ENCODE measurements at places on chromosomes 13 and 19.

- peak; percentile 69 for DNase-seq
Measured at GRCh38 chr19:46944918-46945628, 74.6 kb upstream of the NPAS1 start.

DNA sequence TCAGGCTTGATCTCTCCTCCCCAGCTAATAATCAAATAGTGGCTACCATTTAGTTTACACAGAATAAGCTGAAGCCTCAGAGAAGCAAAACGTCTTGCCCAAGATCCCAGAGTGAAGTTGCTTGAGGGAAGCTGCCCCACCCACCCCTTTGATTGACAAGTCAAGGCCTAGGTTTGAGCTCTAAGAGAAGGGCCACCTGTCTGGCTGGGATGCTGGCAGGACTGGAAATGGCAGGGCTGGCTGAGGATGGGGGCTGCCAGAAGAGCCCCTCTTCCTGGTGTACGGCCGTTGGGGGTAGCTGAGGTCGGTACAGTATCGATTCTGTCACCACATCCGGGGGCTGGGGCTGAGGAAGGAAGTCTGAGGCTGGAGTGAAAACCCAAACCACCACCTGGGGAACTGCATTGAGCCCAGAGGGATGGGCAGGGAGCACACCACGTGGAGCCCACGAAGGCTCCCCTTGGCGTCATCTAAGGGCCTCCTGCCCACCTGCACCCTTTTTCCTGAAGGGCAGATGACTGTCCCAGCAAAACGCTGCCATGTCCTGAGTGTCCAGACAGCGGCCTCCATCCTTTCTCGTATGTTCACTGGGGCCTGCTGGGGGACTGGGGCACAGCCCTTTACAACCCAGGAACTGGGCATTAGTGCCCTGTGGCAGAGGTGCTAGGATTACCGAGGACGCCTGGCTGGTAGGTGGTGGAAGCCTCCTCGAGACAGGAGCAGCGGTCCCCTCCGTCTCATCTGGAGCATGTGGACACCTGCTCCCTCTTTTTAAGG, 1.4 kb upstream of the PRKD2 start:
- DNase-seq = no peak

- DNase-seq = peak; percentile 96
Measured at GRCh38 chr19:50003810-50004419, 21.3 kb downstream of the VRK3 start.

GRCh38 chr13:95530178-95530577, 22.3 kb upstream of the CLDN10 start:
- DNase-seq = peak; percentile 11

DNA sequence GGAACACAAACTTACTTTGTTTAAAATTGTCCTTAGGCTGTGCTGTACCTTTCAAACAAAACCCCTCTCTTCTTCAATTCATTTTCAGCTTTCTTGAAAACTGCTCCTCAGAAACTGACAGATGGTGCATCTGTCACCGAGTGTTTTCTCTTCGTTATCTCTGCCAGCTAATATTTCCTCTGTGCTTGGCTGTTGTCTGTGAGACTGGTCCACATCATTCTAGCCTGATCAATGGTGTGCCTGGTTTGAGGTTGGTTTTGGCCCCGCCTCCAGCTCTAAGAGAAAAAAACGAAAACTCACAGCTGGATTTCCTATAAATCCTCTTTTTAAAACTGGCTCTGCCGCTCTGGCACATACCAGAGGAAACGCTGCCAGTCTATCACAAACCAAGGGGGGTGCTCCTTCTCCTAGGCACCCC, 79.7 kb downstream of the STARD13 start:
- DNase-seq = peak; percentile 46

GRCh38 chr13:110907951-110908898, 6.6 kb downstream of the ANKRD10 start:
- DNase-seq = peak; percentile 26

DNA sequence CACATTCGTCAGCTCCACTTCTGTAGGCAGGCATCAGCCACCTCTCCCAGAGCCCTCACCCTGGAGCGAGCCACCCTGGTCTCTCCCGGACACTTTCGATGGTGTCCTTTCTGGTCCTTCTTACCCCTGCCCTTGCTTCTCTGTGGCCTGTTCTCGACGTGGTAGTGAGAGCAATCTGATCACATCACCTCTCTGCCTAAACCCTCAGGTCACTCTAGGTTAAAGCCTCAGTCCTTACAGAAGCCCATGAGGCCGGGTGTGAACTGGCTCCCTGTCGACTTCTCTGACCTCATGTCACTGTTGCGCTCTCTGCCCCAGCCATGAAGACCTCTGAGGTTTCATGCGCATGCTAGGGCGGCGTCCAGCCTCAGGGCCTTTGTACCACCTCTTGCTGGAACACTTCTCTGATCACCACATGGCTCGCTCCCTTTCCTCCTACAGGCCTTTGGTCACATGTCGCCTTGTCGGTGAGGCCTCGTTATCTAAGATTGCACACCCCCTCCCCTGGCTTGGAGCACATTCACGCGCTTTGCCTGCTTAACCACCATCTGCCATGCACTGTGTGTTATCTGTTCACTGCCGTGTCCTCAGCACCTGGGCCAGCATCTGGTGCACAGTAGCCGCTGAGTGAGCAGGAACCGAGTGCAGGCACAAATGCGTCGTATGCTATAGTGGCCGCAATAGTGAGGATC, 101.5 kb downstream of the DPF1 start:
- no peak for DNase-seq

- DNase-seq = no peak
Measured at GRCh38 chr13:49779721-49780120, 12.8 kb downstream of the KPNA3 start.

DNA sequence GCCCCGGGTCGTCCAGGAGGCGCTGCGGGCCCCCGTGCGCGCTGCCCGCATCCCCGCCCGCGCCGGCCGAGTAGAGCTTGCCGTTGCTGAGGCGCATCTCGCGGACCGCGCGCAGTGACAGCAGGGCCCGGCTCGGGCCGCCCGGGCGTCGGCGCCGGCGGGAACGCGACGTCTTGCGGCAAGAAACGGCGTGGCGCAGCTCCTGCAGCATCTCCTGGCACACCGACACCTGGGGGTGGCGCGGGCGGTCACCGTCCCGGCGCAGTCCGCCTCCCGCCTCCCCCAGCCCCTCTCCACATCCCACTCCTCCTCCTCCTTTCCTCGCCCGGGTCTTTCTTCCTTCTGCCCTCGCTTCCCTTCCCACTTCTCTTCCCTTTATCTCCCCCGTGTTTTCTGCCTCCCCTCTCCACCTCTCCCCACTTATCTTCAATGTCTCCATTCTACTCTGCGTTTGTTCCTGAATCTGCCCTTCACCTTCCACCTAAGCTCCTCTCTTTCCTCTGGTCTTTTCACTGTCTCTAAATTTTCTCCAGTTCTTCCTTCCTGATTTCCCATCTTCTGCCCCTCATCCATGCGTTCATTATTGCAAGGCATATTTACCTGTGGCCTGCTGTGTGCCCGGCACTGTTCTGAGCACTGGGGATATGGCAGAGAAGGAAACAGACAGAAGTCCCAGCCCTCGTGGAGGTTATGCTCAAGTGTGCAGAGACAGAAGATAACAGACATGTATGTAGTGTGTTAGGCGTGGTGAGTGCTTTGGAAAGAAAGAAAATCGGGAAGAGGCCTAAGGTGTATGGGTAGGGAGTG, 5.2 kb upstream of the ATP1A3 start:
- no peak for DNase-seq

DNA sequence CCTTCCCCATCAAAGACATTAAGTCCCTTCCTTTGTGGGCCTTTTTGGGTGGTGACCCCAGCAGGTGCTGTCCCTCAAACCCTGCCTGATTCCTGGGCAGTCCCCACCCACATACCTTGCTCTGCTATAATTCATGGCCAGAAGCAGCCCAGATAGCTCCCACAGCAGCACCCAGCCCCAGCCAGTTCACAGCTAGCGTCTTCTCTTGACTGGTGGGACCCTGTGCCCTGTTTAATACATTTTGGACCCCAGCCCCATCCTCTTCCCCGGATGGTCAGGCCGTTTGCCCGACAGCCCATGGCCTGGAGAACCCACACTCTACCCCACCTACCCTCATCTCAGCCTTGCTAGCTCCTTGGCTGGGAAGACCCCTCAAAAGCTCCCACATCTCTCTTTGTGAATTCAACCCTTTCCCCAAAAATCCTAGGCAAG, 2.1 kb downstream of the CCDC106 start:
- DNase-seq = no peak

GRCh38 chr13:92804346-92804745, 422.3 kb upstream of the GPC6 start:
- DNase-seq = peak; percentile 76

DNA sequence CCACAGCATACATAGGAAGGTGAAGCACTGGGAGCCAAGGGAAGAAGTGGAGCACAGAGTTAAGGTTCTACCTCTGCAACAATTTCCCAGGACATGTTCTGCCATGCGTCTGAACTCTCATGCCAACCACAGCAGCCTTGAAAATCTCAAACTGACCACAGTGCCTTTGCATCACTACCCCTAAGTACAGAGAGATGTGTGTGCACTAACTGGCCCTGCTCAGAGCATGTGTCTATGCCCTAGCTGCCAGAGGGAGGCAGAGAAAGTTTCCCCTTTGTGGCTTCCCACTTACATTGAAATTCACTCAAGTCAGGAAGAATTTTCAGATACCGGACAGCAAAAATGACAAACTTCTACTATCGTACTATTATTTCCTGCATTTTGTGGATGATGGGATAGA, 26.8 kb upstream of the WDFY2 start:
- no peak for DNase-seq

- DNase-seq = no peak
Measured at GRCh38 chr13:96003304-96003703, 49.9 kb downstream of the UGGT2 start.

- no peak for DNase-seq
Measured at GRCh38 chr13:60441761-60442160, 44.7 kb downstream of the TDRD3 start.

DNA sequence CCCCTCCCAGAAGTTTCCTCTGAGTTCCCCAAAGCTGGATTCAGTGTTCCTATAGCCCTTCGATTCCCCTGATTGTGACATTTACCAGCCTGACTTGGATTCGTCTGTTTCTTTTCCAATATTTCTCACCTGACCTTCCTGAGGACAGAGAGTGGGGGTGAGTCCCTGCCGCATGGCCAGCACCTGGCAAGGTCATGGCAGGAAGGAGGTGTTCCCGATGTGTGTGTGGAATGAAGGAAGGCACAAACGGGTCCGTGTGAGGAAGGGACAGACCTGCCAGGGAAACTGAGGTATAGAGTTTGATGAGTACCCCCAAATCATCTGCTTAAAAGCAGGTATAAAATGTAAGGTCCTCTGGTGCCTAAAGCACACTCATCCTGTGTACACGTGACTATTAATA, 3.3 kb downstream of the COL4A1 start:
- DNase-seq = no peak

DNA sequence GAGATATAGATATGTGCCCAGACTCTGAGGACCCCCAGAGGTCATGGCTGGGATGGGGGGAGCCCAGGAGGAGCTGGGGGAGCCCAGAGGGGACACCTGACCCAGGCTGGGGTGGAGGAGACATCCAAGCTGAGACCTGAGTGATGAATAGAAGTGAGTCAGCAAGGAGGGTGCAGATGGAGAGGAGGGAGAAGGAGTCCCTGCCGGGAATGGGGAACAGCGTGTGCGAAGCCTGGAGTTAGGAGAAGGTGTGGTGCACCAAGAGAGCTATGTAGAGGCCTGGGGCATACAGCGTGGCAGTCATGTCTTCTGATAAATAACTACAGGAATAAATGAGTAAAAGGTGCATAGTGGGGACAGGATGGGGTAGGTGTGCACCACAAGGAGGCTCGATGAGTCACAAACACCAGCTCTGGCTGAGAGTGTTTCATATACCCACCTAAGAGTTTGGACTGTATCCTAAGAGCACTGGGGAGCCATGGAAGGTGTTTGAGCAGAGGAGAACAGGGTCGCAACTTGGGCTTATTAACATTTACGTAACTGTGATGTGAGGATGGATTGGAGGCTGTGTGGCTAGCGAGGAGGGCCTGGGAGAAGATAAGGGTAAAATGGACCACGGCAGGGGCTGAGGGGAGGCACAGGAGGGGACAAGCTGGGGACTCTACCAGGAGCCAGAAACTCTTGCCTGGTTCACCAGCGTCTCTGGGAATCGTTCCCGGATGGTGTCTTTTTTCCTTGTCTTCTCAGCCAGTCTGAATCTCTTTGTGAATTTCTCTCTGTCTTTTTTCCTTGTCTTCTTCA, 1.4 kb downstream of the CEACAM18 start:
- no peak for DNase-seq

- DNase-seq = no peak
Measured at GRCh38 chr13:30529085-30529834, 63.5 kb upstream of the HMGB1 start.

GRCh38 chr19:44728178-44728577, 20.3 kb upstream of the BCL3 start:
- DNase-seq = no peak

GRCh38 chr13:46751811-46752635, 44.9 kb downstream of the ESD start:
- peak; percentile 60 for DNase-seq

DNA sequence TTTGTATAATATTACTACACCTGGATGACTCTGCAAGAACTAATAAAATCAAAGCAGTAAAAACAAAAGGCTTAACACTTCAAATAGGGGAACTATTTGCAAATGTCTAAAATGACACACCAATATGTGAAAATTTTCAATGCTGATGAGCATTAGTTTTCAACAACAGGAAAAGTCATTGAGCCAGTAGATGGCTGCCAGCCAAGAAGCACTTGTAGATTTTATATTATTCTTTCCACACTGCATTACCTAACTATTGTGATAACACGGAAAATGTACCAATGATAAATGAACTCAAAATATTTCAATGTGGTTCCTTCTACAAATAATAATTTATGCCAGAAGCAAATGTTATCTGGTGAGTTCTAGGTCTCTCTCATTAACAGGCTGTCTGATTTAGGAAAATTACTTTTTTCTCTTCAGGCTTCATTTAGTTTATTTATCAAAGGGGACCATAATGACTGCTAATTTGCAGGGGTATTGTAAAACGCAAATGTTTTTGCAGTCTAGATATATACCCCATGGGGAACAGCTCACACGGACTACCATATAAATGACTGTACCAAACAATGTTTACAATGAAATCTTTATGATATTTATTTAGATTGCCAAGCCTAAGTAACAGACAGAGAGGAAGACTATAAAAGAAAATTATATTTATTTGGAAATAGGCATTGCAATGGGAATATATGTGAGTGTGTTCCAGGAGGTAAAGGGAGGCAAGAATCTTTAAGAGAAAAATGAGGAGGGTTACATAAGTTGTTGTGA, 407.8 kb downstream of the LIG4 start:
- DNase-seq = no peak

GRCh38 chr13:45779901-45780300, 71.7 kb downstream of the SIAH3 start:
- DNase-seq = no peak

- no peak for DNase-seq
Measured at GRCh38 chr13:28485551-28485950, 9.4 kb downstream of the FLT1 start.

Data from AG10803 (cell line).